Liver (tissue), 10 donors: ENCODE measurements at places on chromosomes 6 and 20.

DNA sequence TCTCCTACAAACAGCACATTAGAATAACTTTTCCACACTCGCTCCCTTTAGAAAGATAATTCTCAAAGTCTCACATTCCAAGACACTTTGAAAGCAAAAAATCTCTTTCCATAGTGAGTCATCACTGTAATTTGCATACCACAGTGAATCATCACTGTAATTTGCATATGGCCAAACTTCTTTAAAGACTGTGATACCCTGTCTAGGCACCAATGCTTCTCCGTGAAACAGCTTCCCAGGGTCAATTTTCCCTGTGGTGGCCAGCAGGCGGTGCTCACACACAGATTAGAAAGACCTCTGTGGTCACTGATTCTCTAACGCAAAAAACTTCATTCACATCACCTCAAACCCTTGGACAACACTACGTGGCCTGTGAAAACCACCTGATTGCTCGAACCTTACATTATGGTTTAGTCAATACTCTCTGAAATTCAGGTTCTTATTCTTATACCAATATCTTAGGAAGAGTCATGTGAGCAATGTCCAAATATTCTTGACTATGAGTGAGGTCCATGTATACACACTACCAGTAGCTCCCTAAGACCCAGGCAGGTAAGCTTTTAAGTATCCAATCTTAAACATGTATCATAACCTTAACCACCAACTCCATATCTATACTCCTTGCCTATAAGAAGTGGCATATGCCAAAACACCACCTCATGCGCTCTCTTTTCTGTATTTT, 78.5 kb upstream of the PHACTR1 start:
- DNase-seq = peak; percentile 46

DNA sequence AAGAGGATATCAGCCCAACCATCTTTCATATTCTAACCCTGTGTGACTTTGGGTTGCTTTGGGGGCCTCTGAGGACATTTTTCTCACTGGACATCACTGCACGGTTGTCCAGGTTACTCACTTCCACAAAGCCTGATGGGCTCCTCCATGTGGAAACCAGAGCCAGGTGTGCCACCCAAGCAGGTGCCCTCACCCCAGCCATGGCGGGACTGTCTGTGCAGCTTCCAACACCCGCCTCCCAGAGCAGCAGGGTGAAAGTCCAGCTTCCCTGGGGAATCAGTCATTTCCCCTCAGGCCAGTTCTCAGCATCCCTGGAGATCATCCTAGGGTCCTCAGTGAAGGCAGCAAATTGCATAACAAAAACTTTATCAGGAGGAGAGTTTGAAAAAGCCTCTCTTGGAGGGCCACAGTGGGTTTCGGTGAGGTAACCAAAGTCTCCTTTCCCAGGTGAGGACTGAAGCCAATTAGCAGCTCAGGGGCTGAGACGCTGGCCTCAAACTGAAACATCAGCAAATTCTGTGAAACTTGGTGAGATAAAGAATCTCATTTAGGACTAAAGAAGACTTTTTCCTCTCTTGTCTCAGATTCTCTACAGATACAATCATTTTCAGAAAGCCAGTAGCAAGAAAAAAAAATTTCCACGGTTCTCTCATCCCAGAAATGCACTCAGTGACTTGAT, 289.6 kb upstream of the CDH4 start:
- DNase-seq = no peak

DNA sequence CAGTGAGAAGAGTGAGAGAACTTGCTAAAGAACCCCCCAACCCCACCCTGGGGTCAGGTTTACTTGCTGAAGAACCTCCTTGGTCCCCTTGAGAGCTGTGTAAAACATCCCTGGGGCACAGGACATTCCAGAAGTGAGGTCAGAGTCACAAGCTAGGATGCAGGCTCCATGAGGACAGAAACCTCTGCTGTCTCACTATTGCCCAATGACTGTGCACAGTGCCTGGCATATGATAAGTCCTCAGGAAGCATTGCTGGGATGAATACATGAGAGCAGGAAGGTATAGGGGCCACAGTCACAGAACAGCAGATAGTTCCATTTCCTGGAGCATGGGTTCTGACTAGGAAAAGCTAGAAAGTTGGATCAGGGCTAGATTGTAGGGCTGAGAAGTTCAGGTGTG, 18.4 kb downstream of the NT5E start:
- DNase-seq = no peak

GRCh38 chr6:109793792-109794191, 102.7 kb downstream of the FIG4 start:
- DNase-seq = no peak

DNA sequence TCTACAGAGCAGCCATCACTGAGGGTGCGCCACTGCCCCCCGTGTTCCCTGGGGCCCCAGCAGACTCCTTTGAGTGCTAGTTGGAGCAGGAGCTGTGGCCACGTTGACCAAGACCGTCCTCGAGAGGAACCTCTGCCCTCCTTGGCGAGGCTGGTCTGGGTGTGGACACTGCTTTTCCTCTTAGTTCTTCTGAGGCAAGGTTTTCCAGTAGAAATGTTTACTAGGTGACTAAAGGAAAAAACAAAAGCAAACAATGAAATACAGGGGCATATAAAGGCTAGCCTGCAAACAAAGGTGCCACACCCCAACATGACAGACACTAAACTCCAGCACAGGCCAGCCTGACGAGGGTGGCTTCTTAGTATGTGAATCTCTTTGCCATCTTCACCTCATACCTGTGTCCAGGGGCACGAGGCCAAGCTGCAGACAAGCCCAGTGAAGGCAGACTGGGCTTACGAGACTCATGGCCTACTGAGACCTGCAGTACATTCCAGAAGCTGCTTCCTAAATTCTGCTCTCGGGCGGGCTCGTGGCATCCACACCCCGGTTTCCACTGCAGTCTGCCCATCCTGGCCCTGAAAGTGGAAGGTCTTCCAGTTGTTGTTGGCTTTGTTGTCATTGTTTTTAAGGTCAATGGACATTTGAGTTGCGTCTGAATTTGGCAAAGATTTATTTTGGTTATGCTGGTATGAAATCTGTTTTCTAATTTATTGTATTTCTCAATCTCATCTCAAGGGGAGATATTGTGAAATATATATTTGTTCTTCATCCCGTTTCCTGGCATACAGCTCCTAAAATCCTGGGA, 39.2 kb downstream of the FAM50B start:
- no peak for DNase-seq

DNA sequence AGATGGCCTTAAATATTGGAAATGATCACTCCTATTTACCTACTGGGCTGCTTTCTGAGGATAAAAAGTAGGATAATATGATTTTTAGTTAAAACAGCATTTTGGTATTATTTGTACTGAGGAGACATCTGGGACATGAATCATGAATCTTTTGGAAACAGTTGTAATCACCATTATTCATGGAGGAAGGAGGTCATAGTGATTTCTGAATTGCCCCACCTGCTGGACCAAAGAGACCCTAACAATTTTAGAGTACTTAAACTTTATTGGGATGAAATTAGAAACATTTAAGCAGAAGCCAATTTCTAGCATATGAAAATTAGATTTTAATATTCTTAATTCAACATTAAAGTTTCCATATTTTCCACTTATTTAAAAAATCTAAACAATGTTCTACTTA, 108.4 kb upstream of the SIM1 start:
- no peak for DNase-seq

GRCh38 chr6:17842934-17843821, 136.5 kb upstream of the NUP153 start:
- no peak for DNase-seq

DNA sequence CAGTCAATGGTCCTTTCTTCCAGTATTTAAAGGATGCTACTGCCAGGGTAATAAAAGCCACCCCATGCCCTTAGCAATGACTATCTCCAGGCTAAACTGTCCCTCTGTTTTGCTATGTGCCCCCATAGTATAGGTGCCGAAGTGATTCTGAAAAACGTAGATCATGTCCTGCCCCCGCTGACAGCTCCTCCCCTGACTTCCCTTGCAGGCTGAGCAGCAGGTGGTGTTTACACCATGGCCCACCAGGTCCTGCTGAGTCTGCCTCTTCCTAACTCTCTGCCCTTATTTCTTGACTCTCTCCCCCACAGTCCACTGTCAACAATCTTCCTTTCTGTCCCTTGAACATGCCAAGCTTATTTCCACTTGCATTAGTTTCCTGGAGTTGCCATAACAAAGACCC, 352.5 kb upstream of the TSHZ2 start:
- DNase-seq = no peak

DNA sequence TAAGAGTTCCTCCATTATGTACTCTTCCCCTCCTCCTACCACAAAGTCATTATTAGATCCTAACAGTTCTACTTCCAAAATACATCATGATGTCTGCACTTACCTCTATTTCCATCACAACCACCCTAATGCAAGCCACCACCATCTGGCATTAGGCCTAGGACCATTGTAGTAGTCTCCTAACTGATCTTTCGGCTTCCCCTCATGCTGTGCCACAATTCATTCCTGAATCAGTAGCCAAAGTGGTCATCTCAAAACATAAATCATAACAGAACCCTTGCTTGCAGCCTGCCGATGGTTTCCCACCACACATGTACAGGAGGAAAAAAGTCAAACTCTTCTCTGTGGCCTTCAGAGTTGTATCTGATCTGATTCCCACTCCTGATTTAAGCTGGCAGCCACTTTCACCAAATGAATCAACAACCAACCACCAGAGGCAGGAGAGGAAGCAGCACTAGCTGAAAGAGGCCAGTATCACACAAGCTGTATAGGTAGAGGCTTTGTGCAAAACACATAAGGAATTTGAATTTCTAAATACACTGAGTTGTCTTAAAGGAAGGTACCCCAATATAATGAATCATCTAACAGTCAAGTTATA, 26.1 kb downstream of the FAM184A start:
- DNase-seq = no peak

GRCh38 chr6:153553627-153554026, 422.5 kb upstream of the RGS17 start:
- DNase-seq = no peak

DNA sequence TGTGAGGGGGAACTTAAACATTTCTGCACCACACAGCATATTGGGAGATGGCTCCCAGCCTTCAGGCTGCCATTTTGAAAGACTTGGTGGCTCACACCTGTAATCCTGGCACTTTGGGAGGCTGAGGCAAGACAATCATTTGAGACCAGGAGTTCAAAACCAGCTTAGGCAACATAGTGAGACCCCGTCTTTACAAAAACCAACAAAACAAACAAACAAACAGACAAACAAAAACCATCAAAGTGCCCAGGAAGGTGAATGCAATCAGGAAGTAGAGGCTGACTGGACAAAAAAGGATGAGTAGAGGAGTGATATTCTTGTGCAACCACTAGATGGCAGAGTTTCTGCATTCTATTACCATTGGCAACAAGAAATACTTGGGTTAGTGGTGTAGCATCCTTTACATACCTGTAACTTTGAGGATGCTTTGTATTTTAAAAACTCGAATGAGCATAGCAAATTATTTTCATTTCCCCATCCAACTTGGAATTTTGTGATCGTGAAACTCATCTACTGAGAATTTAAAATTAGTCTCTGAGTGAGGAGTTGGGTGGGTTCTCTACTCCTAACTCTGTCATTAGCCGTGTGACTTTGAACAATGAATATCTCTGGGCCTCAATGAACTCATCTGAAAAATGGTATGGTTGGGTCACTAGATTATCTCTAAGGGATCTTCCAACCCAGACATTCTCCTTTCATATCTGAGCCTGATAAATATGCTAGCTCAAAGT, 84.4 kb downstream of the CRYBG1 start:
- no peak for DNase-seq

- no peak for DNase-seq
Observed at GRCh38 chr6:89925826-89926225, 31.6 kb downstream of the GJA10 start.

DNA sequence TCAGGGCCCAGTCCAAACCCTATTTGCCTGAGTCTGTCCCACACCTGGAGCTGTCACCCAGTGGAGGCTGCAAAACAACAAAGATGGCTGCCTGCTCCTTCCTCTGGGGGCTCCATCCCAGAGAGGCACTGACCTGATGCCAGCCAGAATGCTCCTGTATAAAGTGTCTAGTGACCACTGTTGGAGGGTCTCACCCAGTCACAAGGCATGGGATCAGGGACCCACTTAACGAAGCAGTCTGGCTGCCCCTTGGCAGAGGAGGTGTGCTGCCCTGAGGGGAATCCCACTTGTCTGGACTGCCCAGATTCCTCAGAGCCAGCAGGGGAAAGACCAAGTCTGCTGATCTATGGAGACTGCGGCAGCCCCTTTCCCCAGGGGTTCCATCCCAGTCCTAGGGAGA, 241.6 kb downstream of the CDH26 start:
- no peak for DNase-seq

DNA sequence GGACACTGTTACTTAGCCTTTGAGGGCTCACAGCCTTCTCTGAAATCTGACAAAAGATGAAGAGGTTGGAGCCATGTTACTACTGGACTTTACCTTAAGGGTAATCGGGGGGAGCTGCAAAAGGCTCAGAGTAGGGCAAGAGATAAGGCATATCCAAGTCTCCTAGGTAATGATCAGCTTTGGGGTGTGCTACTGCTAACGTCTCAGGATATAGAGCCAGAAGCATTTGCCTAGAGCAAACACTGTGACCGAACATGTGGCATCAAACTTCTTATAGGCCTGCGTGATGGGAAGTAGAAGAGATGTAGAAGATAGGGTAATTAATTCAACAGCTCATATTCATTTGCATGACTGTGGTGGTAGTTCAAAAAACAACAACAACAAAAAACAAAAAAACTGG, 11.1 kb downstream of the UBE2V1 start:
- no peak for DNase-seq
